ENCODE measurements at places on chromosomes 16 and 17.
A peak's percentile ranks its signal among the peaks of the same experiment; 100 is the strongest.

DNA sequence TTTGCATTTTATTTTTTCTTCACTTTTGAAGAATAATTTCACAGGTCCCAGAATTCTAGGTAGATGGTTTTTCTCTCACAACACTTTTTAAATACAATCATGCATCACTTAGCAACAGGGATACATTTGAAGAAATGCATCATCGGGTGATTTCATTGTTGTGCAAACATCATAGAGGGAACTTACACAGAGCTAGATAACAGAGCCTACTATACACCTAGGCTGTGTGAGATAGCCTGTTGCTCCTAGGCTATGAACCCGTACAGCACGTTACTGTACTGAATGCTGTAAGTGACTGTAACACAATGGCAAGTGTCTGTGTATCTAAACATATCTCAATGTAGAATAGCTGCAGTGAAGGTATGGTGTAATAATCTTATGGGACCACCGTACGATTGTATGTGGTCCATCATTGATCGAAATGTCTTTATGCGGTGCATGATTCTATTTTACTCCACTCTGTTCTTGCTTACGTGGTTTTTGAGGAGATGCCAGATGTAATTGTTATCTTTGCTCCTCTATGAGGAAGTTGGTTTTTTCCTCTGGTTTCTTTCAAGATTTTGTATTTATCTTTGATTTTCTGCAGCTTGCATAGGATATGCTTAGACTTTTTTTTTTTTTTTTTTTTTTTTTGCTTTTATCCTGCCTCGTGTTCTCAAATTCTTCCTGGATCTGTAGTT, 35.5 kb upstream of the TMEM92 start:
- DNase-seq: no peak

DNA sequence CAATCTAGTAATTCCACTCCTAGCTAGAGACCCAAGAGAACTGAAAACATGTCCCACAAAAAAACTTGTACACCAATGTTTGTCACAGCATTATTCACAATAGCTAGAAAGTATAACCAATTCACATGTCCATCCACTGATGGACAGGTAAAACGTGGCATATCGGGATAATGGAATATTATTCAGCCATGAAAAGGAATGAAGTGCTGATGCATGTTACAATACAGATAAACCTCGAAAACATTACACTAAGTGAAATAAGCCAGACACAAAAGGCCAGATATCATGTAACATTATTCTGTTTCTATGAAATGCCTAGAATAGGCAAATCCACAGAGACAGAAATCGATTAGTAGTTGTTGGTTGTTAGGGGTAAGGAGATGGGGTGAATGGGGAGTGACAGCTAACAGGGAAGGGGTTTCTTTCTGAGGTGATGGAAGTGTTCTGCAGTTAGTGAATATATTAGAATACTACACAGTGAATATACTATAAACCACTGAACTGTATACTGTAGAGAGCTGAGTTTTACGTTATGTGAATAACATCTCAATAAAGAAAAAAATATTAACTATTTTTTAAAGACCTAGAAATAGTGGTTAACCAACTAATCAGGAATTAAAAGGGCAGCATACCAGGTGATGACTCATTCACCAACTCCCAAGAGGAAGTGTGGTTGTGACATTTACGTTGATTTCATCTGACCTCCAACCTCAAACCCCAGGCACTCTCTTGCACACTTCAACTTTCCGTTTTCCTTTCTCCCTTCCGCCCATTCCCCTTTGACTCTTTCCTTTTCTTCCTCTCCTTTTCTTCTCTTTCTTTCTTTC, 48.6 kb downstream of the GAS7 start:
- no peak for DNase-seq

DNA sequence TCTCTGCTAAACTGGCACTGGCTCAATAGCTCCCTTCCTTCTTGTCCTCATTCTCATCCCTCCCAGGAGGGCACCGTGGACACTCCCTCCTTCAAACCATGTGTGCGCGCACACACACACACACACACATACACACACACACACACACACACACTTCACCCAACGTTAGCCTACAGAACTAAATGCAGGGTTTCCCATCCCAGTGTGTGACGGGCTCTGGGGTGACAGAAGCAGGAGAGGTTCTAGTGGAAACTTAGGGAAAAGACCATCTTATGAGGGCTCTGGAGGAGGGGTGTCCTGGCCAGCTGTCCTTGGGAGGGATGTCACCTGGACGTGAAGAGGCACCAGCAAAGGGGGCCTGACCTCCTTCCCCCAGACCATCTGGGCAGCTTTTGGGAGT, 19.7 kb downstream of the OSBPL7 start:
- DNase-seq: no peak

DNA sequence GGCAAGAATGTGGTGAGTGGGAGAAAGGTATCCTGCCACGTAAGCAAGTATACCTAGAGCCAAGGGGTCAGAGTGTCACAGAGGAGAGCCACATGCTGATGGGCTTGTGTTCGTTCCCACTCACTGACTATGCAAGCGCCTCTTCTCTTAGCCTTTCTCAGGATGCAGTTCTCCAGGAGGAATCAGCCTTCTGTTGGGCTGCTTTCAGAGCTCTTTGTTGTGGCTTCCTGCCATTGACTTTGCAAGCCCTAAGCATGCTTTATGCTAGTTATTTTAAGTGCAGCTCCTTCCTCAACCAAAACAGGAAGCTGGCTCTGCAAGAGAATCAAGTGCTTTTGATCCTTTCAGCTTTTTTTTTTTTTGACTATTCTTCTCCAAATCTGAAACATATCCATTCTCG, 66.6 kb downstream of the SIAH1 start:
- DNase-seq: no peak

- DNase-seq: peak; percentile 78
Observed at GRCh38 chr17:63946440-63947363, 14.6 kb upstream of the CD79B start.

Data from nephron progenitor cell (in vitro differentiated cells).